ENCODE measurements at places on chromosomes 7 and 10.

DNA sequence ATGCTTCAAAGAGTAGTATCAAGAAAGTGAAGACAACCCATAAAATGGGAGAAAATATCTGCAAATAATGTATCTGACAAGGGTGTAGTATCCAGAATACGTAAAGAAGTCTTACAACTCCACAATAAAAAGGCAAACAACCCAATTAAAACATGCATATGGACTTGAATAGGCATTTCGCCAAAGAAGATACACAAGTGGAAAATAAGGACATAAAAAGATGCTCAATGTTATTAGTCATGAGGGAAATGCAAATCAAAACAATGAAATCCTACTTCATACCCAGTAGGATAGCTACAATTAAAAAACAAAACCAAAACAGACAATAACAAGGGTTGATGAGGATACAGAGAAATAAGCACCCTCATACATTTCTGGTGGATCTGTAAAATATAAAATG lies 79.2 kb downstream of the NUDCD3 start:
- no peak for DNase-seq

- DNase-seq = no peak
Observed at GRCh38 chr7:110774071-110774470, 316.9 kb upstream of the LRRN3 start.

- DNase-seq = no peak
Observed at GRCh38 chr7:617614-618538, 98.2 kb upstream of the PDGFA start.

GRCh38 chr7:88437132-88437531 lies 130.4 kb upstream of the STEAP4 start:
- DNase-seq = no peak

DNA sequence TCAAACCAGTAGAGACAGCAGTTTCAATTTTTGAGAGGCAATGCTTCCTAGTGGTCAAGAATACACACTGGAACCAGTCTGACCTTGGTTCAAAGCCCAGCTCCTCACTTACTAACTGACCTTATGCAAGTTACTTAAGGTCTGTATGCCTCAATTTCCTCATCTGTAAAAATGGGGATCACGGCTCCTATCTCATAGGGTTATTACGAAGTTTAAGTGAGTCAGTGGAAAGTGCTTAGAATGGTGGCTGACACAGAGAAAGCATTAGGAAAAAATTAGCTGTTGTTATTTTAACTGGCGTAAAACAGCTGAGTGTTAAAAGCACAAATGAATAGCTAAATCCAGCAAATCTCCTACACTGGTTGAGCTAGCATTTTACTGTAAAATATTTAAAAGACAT lies 162.4 kb upstream of the LAMB4 start:
- no peak for DNase-seq

DNA sequence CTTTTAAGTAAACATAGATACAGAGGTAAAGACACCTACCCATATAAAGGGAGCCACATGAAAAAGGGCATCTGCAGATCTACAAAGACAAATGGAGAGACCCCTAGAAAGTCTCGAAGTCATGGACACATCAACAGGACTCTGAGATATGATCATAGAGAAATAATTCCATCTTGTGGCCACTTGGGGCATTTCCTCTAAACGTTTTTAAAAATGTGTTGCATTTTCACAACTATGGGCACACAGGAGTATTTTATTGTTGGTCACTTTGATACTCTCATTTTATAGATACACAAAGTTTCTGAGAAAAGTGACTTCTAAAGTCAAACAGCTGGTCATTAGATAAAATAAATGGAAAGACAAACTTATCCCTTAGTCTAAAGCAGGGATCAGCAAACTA lies 87.1 kb downstream of the CRTAC1 start:
- no peak for DNase-seq

DNA sequence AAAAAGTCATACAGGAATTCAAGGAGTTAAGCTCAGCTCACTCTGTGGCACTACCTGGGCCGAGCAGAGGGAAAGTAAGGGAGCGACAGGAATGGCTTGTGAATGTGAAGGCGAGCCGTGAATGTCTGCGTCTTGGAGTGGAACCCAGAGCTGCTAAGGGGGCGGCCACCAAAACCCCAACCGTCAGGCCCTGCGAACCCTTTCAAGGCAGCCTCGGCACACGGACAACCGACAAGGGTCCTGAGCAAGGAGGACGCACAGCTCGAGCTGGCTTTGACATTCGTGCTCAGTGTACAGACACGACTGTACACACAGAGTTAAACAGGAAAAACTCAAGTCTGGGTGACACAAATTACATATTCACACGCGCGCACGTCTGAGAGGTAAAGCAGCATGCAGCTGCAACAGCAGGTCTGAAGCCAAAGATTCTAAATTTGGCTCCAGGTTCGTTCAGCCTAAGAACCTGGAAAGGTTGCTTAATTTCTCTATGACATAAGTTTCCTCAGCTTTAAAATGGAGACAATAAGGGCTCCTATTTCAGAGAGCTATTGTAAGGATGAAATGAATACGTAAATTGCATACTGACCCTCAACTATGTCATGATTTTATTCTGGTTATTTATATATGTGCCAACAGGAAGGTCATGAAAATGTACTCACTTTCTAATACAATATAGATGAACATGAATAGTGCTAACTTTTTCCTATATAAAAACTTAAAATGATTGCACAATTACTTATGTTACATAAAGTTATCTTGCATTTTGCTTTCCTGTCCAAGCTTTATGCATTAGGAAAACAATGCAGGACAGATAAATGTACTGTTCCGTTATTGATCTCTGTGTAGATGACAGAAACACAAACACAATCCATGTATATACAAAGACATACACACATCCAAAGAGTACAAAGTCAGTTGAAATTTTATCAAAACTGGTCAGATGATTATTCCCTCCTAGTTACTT lies 192.9 kb downstream of the ZMYND11 start:
- DNase-seq = no peak

DNA sequence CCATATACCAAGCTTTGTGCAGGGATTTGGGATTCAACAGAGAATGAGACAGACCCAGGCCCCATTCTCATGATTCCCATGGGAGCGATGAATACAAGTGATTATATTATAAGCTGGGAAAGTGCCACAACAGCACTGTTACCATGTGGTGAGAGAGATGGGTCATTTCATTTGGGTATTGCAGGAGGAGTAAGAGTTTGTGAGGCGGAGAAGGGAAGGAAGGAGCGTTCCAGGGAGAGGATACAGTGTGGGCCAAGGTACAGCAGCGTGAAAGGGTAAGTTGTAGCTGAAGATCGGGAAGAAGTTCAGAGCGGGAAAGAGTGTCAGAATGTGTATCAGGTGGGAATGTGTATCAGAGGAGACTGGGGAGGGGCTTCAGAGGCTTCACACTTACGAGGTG lies 38.5 kb downstream of the GOLGA7B start:
- DNase-seq = no peak

DNA sequence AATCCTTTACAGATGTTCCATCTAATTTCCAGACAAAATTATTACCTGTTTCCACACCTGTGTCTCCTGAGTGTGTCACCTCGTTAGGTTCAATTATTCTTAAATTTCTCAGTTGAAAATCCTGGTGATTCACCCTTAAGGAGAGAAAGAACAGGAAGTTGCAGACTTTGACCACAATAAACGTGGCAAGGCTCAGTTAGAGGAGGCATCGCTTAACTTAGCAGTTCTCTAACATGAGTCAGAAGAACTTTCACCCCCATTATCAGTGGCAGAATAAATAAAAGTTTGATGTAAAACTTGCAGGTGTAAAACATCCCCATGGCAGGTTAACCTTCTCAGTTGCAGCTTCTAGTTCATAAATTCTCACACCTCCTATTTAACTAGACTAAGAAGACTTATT lies 8.3 kb downstream of the XPNPEP1 start:
- no peak for DNase-seq

- DNase-seq = no peak
Observed at GRCh38 chr10:31669357-31669756, 259.3 kb downstream of the ARHGAP12 start.

DNA sequence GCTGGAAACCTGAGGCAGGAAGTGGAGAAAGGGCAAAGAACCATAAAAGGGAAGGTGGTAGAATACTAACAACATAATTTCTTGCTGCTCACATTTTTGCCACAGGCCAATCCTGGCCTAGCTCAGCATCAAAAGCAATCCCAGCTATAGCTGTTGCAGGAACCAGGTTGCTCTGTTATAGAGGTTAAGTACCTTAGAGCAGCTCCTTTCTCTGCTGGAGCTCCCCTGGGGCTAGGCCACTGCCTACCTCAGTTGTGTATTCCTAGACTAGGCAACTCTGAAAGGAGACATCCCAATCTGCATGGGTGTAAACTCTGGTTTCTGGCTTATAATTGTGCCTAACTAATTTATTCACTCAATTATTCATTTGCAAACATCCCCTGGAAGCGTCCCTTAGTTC lies 108.4 kb downstream of the ZNF365 start:
- no peak for DNase-seq

- DNase-seq = no peak
Observed at GRCh38 chr10:129968020-129968852, 4.2 kb upstream of the EBF3 start.
